ENCODE measurements at places on chromosomes 4 and X.

GRCh38 chrX:109987884-109988283 is 15.0 kb upstream of the TMEM164 start:
- no peak for DNase-seq

GRCh38 chrX:17580539-17581152 is 156.6 kb upstream of the SCML1 start:
- DNase-seq, result no peak

DNA sequence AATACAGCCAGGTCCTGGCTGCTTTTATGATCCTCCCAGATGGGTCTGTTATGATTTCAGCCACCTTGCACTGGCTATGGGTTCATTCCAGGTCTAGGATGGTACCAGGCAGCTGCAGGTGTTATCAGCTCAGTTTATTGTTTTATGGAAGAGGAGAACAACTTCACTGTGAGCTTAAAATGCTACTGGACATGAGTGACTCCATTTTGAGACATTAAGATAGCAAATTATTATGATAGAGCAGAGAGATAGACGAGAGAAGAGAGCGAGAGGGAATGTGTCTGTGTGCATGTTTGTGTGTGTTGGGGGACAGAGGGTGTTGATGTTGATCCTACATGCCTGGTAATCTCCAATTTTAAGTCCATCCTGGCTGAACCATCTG is 820.2 kb downstream of the FSTL5 start:
- DNase-seq, result no peak

GRCh38 chrX:112672788-112673560 is 6.8 kb downstream of the LHFPL1 start:
- DNase-seq, result no peak

- peak; percentile 43 for DNase-seq
Observed at GRCh38 chr4:142126890-142127497, 490.6 kb downstream of the IL15 start.

DNA sequence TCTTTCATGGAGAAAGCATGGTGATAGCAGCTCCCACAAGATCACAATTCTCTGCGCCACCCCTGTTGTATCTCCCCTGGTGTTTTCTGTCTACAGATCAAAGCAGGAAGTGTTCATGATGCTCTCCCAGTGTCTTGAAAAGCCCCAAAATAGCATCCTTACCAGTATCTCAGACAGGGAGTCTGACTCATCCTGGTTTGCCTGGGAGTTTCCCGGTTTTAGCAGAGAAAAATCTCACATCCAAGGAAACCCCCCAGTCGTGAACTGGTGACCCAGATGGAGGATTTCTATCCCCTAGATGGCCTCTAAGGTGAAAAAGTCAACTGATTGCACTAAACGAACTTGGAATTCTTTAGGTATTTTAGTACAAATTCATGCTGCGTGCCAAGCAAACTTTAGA is 64.3 kb upstream of the NR0B1 start:
- no peak for DNase-seq

GRCh38 chr4:84263415-84263814 is 235.7 kb downstream of the NKX6-1 start:
- no peak for DNase-seq

- DNase-seq, result no peak
Observed at GRCh38 chr4:19047279-19047880, 1025.8 kb upstream of the LCORL start.

DNA sequence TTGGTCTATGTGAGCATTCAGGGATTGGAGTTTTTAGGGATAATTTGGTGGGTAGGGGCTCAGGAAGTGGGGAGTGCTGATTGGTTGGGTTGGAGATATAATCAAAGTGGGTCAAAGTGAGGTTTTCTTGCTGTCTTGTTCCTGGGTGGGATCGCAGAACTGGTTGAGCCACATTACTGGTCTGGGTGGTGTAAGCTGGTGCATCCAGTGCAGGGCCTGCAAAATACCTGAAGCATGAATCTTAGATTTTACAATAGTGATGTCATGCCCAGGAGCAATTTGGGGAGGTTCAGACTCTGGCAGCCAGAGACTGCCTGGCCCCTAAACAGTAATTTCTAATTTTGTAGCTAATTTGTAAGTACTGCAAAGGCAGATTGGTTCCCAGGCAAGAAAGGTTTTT is 665.6 kb upstream of the PRKX start:
- no peak for DNase-seq

GRCh38 chr4:133775881-133776280 is 425.7 kb downstream of the PABPC4L start:
- DNase-seq, result no peak

DNA sequence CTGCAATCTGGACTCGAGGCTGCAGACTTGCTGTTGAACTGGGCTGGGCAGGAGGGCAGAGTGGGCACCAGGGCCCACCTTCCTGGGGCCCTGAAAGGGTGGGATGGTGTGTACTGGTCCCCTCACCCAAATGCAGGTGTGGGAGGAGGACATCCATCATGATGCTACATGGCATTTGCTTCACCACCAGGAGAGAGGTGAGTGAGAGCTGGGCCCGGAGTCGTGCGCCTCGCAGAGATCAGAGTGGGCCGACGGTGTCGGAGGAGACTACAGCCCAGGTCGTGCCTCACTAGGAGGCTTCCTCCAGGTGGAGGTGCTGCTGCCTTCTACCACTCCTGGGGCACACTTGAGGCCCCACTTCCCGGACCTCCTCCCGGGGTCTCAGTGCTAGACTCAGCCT is 50.3 kb downstream of the SCML1 start:
- no peak for DNase-seq

- no peak for DNase-seq
Observed at GRCh38 chrX:103220511-103221323, 5.8 kb downstream of the BEX4 start.

All from renal cortex interstitium (tissue), 15 donors.